8988T (cell line): ENCODE measurements at places on chromosomes 2 and 18.

- no peak for DNase-seq
These were observed 646.9 kb upstream of the ACVR2A start for GRCh38 chr2:147197754-147198483.

GRCh38 chr2:24635181-24635580 is 144.1 kb downstream of the NCOA1 start:
- no peak for DNase-seq

DNA sequence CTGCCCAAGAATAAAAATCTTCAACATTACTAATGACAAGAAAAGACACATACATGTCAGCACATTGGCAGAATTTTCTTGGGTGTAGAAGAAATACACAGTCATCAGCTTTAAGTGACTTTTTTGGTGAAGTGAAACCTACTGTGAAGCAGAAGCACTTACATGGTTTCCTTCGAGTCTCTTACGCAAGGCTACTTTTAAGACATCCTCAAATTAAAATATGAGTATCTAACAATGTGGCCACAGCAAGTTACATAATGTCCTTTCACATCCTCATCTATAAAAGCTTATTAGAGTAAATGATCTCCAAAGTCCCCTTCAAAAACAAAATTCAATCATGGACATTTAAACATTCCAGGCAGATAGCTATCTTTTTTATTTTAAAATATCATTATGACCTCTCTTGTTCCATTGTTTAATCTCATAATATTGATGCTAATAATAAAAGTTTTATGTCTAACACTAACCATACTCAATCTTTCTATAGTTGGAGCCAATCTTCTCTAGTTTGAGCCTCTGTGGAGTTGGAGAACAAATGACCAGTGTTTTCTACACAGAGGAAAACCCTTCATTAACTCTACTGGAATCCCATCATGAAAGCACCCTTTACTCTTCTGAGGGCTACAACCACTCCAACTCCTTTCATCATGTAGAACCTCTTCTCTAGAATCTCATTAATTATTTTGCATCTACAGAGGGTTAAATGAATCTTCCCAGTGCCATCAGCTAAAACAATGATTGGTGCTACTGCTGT is 182.2 kb upstream of the ZFP36L2 start:
- no peak for DNase-seq

DNA sequence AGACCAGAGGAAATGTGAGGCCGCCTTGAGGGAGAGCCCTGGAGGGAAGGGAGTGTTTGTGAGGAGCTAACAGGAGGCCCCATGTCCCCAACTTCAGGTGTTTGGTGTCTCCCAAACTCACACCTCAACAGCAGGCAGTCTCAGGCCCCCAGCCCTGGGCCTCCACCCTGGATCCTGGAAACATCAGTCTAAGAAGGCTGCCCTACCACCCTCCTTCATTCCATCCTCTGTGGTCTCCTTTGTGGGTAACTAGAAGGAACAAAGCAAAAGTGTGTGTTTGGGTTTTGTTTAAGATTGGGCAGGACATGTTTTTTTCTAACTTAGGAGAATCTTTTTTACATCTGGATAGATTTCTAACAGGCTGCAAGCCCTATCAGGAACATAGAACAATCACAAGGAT is 404.3 kb downstream of the BCL11A start:
- no peak for DNase-seq

DNA sequence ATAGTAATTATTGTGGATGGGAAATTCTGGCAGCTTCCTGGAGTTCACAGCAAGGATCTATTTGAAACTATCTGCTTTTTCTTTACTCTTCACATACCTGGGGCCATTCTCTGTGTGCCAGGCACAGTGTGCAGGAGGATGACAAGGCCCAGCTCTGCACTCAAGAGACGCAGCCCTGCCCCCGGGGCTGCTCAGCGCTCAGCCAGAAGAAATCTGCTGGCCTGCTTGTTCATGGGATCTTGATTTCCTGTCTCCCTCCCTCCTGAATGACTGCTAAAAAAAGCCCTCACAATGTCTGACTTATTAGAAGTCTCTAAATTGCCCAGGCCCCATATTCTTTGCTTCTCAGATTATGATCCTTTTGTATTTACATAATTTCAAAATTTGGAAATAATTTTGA is 210.9 kb downstream of the DCDC2C start:
- no peak for DNase-seq

DNA sequence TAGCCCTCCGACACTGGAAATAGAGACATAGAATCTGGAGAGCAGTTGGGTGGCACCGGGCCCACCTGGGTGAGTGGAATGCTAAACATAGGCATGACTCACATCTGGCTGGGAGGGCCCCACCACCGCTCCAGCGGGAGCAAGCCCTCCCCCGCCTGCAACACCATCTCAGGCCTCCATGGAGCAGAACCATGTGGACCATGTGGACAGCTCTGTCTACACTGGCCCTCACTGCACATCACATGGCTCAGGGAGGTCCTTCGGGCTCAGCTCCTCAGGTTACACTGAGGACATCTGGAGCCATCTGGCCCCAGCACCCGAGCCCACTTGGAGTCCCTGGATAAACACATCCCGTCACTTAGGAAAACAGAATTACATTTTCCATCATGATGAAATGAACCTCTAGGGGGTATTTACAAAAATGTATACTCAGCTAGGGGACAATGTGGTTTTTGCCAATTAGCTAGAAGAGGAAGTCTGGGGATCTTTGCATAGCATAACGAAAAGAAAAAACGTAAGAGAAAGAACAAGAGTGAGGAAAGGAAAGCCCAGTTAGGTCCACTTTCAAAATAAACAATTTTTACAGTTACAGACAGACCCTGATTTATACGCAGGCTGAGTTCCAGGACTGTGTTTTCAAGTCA is 30.7 kb upstream of the MLPH start:
- DNase-seq = no peak

- no peak for DNase-seq
These were observed 65.3 kb downstream of the MTCL1 start for GRCh38 chr18:8770657-8771056.

- DNase-seq = peak; percentile 21
These were observed 27.9 kb upstream of the TTR start for GRCh38 chr18:31563778-31564177.

DNA sequence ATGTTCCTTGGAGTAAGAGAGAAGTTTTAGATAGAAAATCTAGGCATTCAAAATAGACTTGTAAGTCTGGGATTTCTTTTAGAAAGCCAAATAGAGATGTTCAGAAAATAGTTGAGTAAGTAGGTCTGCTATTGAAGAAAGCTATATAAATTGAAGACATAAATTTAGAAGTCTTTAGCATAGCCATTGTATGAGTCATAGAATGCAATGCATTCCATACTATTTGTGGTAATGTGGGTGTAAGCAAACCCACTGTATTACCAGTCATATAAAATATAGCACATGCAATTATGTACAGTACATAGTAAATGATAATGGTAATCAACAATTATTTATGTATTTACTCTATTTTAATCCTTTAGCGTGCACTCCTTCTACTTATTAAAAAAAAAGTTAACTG is 14.1 kb downstream of the MC4R start:
- DNase-seq = no peak

- DNase-seq = no peak
These were observed 121.8 kb downstream of the MTX2 start for GRCh38 chr2:176391148-176391419.

DNA sequence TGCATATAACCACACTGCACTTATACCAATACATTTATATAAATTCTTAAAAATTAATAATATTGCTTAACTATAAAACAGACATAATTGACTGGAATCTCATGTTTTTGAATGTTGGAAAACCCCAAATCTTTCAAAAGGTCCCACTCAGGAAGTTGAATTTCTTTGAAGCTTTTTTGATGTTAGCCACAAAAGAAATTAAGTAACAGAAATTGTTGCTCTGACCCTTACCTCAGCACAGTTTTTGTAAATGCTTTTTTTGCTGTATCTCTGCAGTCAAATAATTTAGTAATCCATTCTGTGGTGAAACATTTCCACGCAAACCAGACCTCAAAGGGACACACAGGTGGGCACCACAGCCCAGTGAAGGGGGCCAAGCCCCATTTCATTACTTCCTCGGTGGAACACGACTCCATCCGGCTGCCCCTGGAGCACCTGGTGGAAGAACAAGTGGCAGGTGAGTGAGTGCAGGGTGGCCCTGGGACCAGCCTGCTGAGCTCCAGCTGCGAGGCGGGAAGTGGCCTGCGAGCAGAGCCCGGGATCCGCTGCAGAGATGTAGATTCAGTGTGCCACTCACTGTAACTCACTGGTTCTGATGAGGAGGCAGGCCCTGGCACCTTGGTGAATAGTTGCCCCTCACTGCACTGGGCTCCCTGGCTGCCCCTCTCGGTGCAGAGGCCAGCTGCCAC is 8.4 kb downstream of the SCLY start:
- no peak for DNase-seq

DNA sequence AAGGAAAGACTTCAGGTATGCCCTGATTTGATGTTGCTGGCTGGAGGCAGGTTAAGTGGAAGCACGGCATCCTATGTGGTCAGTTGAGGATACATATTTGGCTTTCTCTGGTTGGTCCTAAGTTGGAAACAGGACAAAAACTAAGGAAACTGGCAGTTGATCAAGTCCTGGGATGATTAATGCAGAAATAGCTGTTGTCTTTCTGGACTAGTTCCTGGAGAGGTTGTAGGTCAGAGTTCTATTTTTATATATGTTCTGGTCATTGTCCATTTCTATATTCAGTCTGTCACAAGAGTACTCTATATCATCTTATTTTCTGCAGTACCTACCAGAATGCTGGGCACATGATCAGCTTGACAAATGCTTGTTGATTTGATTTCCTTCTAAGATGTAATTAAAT is 4.0 kb upstream of the SLC35F5 start:
- DNase-seq = no peak

DNA sequence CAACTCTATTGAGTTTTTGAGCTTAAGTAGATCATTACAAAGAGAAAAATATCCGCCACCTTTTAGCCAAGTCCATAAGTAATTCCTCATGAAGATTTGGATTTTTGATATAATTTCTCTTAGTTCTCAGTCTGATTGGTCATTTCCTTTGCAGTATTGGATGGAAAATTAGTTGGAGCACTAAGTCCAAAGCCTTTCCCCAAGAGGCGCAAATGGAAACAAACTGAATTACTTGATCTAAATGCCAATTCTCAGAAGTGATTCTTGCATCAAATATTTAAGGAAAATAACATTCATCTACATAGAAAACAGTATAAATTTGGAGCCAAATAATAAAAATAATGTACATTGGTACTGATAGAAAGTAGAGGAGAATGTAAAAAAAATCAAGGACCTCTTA is 115.6 kb downstream of the CACNB4 start:
- DNase-seq = no peak

- no peak for DNase-seq
These were observed 2129.4 kb upstream of the PIK3C3 start for GRCh38 chr18:39825485-39826150.

GRCh38 chr18:52897611-52898484 is 557.9 kb downstream of the DCC start:
- no peak for DNase-seq
